Naive thymus-derived CD8-positive, alpha-beta T cell (primary cell): ENCODE measurements at places on chromosomes 3 and 15.

DNA sequence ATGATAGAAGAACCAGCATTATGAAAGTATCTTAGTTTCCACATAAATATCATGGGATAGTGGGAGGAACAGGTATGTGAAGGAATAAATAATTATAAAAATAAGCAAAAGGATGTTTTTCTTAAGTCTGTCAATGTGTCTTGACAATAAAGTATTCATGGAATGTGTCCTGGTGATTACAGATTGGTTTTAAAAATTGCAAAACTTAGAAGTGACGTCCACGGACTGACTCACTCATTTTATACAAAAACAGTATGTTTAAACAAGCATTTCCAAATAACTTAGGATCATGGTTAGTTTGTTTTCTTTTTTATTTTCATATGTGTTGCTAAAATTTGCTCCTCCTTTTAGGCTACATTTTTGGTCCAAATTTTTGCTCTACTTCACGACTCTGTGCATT, 687.0 kb upstream of the NECTIN3 start:
- no peak overlapping the region for H3K27ac ChIP-seq
- no peaks in the 10 kb centered on the region for H3K36me3 ChIP-seq
- no peak overlapping the region for H3K4me3 ChIP-seq
- no peaks in the 10 kb centered on the region for H3K27me3 ChIP-seq
- no peaks in the 10 kb centered on the region for H3K4me1 ChIP-seq
- DNase-seq = no peak

DNA sequence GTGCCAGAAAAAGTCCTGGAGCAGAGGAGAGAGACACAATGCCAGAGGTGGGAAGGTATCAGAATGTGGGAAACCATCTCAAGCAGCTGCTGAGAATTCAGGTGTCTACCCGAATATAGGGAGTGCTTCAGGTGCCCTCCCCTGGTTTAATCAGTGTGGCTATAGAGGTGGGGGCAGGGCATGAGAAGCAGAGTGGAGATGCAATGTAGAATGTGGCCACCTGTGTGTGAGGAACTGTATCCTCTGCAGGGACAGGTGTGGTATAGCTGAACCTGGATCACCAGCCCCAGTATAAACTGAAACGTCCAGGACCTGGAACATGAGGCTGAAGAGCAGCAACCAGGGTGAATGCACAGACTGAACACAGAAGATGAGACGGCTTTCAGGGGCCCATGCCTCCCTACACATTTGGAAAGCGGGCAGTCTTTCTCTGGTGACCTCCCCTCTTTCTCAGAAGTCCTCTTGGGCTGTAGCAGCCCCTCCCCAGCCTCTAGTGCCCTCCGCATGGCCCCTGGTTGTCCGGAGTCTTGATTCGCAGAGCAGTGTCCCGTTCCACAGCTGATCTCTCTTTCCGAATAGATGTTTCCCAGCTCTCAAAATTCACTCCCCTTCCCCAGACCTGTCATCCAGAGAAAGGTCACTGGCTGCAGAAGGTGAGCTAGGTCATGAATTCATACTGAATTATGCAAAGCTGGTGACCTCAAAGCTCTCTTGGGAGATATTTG, 103.1 kb downstream of the ABHD5 start:
- no peak overlapping the region for H3K27ac ChIP-seq
- H3K4me3 ChIP-seq = no peak overlapping the region
- H3K36me3 ChIP-seq = no peaks in the 10 kb centered on the region
- H3K27me3 ChIP-seq = peaks cover 17% of the 10 kb centered on the region
- no peak for DNase-seq

DNA sequence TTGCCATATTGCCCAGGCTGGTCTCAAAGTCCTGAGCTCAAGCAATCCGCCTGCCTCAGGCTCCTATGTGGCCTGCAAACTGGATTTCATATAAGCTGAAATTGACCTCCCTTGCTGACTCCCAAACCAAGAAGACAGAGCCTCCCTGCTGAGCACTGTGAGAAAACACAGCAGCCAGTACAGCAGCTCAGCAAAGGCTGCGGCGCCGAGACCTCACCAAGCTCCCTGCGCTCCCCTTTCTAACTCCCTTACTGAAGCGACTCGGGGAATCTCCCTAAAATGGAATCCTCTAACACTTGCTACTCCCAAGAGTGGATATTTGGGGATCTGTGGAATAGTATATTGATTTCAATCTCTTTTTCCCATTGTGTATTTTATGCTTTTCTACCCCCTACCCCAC, 34.6 kb downstream of the MUC20 start:
- no peak overlapping the region for H3K4me3 ChIP-seq
- H3K36me3 ChIP-seq = no peaks in the 10 kb centered on the region
- H3K4me1 ChIP-seq = peaks cover 17% of the 10 kb centered on the region
- H3K27me3 ChIP-seq = peaks cover 10% of the 10 kb centered on the region
- H3K27ac ChIP-seq = no peak overlapping the region

DNA sequence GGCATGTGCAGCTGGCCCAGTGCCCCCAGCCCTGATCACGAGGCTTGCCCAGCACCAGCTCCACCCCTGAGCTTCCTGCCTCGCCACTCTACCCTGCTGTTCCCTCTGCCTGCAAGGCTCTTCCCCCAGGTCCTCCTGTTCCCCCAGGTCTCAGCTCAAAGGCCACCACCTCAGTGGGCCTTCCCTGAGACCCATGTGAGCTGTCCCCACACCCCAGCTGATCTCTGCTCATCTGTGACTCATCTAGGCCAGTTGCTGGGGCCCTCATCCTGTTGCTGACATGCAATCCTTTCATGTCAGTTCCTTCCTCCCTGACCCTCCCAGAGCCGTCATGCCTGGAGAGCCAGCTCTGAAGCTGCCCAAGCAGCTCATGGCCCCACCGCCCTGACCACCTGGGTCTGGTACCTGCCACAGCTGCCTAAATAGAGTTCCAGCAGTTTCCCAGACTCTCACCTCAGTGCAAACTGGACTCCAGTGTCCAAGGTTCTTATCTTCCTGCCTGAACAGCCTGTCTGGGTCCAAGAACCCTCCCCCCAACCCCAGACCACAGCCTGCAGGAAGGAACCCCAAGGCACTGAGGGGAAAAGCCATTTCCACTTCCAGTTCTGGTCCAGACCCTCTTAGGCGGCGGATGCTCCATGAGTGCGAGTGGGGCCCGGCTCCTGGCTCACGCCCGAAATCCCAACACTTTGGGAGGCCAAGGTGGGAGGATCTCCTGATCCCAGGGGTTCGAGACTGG, 116.6 kb upstream of the IQSEC1 start:
- DNase-seq = no peak
- H3K4me3 ChIP-seq = peak overlapping the region; percentile 61
- H3K27me3 ChIP-seq = peaks cover 1% of the 10 kb centered on the region
- H3K4me1 ChIP-seq = peaks cover 20% of the 10 kb centered on the region

DNA sequence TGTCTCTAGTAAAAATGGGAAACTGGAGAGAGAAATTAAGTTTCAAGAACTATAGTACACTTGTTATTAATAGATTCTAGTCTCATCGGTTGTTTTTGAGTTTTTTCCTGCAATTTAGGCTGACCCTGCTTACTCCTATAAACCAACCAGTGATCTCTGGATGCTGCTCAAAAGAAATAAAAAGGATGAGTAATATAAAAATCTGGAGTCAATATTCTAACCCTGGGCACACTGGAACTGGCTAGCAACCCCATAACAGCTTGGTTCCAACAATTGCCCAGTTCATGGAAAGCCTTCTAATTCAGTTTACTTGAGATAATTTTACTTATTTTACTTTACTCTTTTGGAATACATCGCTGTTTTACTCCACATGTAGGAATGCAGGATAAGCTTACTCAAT, 211.6 kb downstream of the GBE1 start:
- H3K4me3 ChIP-seq = no peak overlapping the region
- H3K36me3 ChIP-seq = no peaks in the 10 kb centered on the region
- no peaks in the 10 kb centered on the region for H3K27me3 ChIP-seq
- H3K27ac ChIP-seq = no peak overlapping the region
- no peaks in the 10 kb centered on the region for H3K4me1 ChIP-seq
- no peak for DNase-seq

DNA sequence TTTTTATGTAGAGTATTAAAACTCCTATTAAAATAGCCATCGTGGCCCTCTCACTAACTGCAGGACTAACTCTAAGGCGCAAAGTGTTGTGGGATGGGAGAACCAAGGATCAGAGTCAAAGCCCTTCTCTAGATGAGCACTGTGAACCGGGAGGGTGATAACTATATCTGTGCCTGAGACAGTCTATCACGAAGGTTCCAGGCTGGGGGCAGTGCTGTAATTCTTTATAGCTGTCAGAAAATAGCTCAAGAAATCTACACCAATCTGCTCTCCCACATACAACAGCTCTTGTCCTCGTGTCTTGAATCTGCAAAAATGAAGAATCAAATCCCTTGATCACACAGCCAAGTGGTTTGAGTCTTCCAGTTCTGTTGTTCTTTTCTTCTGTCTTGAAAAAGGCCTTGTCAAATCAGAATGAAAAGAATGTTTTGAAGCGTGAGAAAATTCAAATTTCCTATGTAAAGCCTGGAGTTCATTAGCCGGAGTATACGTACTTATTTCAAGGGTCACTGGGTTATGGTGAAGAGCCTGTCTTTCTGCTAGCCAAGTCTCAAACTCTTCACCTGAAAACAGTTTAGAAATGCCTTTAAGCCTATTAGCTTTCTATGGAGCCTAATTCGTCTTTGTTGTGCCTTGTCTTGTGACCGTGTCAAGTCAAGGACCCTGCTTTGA, 185.3 kb upstream of the NECTIN3 start:
- H3K36me3 ChIP-seq = no peaks in the 10 kb centered on the region
- H3K27ac ChIP-seq = no peak overlapping the region
- H3K4me1 ChIP-seq = no peaks in the 10 kb centered on the region
- no peak overlapping the region for H3K4me3 ChIP-seq
- no peak for DNase-seq
